ENCODE measurements at places on chromosomes 2 and 18.

DNA sequence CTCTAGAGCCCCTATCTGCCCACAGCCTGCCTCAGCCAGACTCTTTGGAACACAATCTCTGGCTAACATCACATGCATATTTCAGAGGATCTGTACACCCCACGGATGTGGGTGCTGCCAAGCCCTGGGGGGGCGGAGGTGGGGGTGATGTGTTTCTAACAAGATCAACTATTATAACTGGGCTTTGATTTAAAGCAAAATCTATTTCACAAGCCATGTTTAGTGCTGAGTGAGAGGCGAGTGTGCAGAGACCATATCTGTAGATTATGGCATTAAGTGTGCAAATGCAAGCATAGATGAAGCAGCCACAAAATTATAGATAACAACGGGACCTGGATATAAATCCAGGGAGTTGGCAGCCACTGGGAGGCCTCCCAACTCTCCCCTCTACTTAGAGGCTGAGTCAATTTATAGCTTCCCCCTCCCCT lies 135.8 kb upstream of the SMAD2 start:
- DNase-seq, result no peak

GRCh38 chr18:48453330-48454066 lies 44.3 kb upstream of the ZBTB7C start:
- DNase-seq, result no peak

GRCh38 chr2:28362991-28363521 lies 29.6 kb upstream of the FOSL2 start:
- DNase-seq, result no peak

DNA sequence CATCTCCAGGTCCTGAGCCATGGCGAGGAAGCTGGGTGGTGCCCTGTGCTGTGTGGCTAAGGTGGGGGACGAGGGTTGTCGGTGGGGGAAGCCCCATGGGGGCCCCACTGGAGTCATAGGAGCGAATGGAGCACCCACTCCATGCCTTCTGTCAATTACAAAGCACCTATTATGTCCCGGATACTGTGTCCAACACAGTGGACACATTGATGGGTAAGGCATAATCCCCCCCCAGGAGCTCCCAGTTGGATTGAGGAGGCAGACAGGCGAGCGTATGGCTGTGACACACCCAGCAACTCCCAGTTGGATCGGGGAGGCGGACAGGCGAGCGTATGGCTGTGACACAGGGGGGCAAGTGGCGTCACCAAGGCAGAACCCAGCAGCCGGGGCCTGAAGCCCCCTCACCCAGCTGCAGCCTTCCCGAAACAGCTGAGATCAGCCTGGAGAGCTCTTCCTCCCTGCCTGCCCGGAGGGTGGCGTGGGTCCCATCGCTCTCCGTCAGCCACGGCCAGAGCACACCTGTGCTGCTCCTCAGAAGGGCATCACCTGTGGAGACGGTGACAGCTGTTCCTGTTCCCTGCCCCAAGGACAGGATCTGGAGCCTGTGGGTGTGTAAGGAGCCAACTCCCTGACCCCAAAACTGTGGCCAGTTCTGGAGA lies 69.6 kb downstream of the HPCAL1 start:
- no peak for DNase-seq

DNA sequence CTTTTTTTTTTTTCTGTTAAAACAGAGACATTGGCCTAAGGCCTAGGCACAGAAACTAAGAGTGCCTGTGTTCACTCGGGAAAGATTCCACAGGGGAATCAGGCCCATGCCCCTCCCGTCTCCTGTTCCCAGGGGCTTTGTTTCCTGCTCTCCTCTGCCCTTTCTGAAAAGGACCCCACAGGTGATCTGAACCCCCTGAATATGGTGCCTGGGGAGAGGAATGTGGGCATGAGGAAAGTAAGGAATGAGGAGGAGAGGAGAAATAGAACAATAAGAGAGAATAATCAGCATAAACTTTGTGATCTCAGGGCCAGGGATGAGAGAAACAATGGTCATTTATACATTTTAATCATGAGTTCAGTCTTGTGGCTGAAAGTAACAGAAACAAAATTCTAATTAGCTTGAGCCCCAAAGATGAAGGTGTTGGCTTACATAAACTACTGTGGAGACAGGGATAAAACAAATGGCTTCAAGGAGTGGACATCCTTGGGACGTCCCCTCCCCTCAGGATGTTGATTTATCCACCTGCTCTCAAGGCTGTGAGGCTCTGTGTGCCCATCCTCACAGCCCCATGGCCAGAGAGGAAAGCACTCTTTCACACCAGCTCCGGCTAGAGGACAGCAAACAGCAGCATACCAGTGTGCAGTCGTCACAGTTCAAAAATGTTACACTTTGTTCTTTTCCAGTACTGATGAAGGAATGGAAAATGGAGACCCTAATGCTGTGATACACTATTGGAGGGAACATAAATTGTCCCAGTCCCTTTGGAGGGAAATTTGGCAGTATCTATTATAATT lies 46.4 kb upstream of the MRPL33 start:
- DNase-seq, result no peak

Data from SHP77 (cell line).